ENCODE measurements at places on chromosomes 2 and 18.

DNA sequence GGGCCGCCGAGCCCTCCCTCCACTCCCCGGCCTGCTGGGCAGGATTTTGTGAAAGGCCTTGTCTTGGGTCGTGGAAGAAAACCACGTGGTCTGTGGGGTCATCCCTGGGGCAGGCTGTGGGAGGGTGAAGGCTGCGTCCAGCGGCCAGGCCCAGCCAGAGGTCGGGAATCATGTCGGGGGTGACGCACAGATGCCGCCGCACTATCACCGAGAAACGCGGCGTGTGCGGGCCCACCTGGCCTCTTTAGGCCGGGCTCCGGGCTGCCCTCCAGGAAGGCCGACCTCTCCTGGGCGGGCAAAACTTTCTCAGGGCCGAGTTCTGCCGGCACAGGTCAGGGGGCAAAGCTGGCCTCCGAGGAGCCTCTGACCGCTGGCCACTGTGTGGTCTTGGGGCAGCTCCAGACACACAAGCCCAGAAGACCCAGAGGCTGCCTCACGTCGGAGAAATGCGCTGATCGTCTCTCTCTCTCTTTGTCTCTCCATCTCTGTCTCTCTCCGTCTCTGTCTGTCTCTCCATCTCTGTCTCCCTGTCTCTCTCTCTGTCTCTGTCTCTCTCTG, 28.4 kb downstream of the NFATC1 start:
- no peak for DNase-seq

- no peak for DNase-seq
Observed at GRCh38 chr2:28662468-28663181, 89.0 kb upstream of the PPP1CB start.

DNA sequence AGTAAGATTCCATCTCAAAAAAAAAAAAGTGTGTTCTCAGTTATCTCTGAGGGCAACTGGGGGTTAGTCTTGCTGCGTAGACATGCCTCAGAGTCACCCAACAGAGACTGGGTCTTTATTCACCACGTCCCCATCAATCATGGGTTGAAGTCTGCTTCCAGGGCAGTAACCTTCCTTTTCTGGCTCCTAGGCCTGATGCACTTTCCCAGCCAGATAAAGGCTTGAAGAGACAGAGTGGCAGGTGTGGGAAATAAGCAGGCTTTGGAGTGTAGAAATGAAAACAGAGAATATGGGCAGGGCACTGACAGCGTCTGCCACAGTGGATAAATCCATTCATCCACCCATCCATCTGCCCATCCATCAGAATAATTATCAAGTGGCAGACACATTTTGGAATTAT, 134.1 kb upstream of the LGALSL start:
- DNase-seq = no peak

DNA sequence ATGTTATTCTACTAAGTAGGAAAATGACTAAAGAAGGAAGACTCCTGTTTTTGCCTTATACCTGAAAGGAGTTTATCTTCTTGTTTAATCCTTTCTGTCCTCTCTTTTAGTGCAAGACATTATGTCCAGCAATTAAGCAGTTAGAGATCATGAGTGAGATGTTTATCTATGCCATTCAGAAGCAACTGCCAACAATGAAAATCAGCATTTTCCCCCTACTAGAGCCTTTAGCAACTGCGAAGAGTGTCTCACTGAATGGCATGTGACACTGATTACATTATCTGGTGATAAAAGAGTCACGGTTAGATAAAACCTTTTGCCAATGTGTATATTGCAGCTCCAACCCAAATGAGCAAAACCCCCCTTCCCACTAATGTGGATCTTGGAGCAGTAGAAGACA, 357.7 kb upstream of the SYT4 start:
- no peak for DNase-seq

DNA sequence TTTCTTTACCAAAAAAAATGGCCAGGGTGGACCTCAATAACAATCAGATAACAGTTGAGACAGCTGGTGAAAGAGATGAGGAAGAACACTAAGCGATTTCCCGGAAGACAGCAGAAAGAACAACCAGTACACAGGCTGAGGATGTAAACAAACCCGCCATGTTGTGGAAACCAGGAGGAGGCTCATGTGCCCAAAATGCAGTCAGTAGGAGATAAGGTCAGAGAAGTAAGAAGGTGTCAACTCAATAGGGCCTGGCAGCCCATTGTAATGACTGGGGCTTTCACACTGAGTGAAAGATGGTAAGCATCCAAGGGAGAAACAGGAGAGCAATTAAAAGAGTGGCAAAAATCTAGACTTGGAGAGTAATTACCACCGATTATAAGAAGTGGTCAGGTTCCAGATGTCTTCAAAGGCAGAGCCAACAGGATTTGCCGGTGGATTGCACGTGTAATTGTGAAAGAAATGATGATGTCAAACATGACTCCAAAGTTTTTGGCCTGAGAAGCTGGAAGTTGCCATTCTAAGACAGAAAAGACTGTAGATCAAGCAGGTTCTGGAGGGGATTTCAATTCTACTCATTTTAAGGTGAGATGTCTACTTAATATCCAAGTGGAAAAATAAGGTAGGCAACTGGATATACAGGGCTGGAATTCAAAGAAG, 77.7 kb upstream of the CYP1B1 start:
- DNase-seq = no peak

- DNase-seq = no peak
Observed at GRCh38 chr18:23548275-23548674, 38.0 kb downstream of the NPC1 start.

GRCh38 chr2:176246331-176246730, 22.9 kb upstream of the MTX2 start:
- DNase-seq = no peak

- DNase-seq = no peak
Observed at GRCh38 chr18:68937029-68937599, 139.2 kb downstream of the CCDC102B start.

DNA sequence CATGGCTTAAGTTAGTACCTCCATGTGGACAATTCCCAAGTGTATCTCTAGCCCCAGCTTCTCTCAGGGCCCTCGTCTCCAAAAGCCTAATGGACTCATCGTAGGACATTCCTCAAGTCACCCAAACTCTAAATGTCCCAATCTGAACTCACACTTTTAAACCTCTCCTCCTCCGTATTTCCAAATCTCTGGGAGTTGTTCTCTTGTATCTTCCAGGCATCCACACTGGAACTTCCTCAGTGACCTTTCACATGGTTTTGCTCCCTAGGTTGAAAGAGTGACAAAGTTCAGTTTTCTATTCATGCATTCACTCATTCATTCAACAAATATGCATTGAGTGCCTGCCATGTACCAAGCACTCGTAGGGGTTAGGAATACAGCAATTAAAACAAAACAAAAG, 220.2 kb downstream of the ALPK2 start:
- DNase-seq = no peak

DNA sequence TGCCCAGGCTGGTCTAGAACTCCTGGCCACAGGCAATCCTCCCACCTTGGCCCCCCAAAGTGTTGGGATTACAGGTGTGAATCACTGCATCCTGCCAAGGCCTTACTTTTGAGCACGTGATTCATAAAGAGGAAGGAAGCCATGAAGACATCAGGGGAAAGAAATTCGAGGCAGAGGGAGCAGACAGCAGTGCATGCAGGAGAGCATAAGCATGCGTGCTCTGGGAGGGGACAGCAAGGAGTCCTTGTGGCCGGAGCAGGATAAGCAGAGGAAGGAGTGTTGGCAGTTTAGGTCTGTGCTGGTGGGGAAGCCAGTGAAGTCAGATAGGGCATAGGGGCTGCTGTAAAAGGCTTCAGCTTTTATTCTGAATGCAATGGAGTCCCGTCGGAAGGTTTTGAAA, 400.5 kb upstream of the RAB12 start:
- DNase-seq = no peak

GRCh38 chr2:176443946-176444345, 174.7 kb downstream of the MTX2 start:
- no peak for DNase-seq

- DNase-seq = no peak
Observed at GRCh38 chr2:1484131-1484884, 71.0 kb downstream of the TPO start.

DNA sequence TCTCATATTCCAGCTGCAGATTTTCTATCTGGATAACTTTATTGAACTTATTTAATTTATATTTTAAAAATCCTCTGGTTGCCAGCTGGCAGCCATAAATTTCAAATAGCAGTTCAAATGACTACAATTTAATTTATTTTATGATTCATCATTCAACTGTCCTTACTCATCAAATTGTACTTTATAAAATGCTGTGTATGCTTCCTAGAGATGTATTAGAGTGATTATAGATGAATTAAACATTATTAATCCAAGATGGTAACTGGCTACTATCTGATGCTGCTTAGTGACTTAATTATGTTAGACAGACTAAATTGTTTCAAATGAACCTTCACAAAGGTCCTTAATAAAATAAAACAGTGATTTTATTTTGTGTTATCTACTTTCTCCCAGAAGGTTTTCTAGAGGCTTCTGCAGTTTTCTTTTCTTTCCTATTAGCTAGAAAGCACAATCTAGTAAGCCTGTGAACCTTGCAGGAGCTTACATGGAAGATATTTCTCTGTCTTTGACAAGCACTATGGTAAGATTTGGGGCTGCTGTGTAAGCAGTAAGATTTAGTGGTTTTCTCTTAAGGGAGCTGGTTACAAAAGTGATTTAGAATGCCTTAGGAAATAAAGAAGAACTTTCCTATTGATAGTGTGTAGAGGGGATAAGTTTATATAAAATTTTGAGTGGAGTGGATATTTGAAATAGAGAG, 322.3 kb downstream of the FSIP2 start:
- DNase-seq = no peak

DNA sequence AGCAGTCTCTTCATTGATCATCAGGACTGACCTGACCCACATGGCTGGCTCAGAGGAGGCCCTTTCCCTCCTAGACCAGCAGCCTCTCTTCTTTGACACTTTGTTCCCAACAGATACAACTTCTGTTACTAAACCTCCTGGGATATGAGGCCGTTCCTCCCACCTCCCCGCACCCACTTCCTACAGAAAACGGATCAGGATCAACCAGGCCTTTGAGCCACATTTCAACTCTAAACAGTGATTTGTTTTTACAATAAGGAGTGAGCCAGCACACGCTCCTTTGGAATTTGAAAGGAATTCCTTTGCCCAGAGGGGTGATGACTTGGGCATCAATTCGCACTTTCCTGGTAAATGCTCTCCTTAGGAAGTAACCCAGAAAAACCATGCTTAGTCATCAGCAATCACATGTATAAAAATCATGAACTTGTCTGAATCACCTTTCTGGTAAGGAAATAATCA, 180.4 kb downstream of the FAM124B start:
- no peak for DNase-seq

GRCh38 chr2:27255187-27255586, 7.7 kb downstream of the SLC30A3 start:
- no peak for DNase-seq
